ENCODE measurements at places on chromosomes 3 and 15. TPM values are rescaled to one million over a fixed set of nuclear protein-coding genes. Genes with fewer than 3 reads are reported as not detected.

The PGBD4 gene
- 4.9 TPM for total RNA-seq

The ERC2 gene
- total RNA-seq = not detected

- DNase-seq = no peak
These were observed 16.7 kb downstream of the TFG start for GRCh38 chr3:100725935-100726513.

- DNase-seq = no peak
These were observed 570.9 kb upstream of the IL12A start for GRCh38 chr3:159417761-159418160.

- DNase-seq = no peak
These were observed 353.3 kb upstream of the ARHGEF26 start for GRCh38 chr3:153767601-153768560.

DNA sequence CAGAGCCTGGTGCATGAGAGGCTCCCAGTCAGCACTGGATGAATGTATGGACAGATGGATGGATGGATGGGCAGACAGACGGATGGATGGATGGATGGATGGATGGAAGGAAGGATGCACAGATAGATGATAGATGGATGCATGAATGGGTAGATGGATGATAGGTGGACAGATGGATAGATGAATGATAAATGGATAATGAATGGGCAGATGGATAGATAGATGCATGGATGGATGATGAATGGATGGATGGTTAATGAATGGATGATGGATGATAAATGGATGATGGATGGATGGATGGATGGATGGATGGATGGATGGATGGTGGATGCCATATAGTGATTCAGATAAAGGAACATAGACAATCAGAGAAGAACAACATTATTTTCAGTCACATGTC lies 71.0 kb downstream of the SLC6A11 start:
- DNase-seq = no peak

GRCh38 chr3:151210676-151211381 lies 7.8 kb upstream of the GPR171 start:
- no peak for DNase-seq

GRCh38 chr3:195117978-195118581 lies 152.9 kb downstream of the XXYLT1 start:
- DNase-seq = no peak

DNA sequence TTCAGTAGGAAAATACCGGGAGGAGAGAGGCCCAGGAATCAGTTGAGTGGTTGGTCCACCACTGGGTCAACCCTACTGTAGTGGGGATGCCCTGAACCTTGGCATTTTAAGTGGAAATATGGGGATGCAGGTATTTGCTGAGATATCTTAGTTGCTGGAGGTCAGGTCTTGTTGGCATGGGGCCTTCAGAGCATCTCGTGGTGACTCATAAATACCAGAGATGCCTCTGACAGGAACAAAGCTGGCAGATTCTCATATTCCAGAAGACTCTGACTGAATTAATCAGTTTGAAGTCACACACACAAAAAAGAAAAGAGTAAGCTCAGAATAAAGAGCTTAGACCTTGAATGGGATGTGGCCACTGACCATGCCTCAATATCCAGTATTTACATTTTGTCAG lies 91.6 kb downstream of the CACNA2D3 start:
- DNase-seq = no peak

- no peak for DNase-seq
These were observed 61.4 kb upstream of the COL8A1 start for GRCh38 chr3:99576904-99577559.

- DNase-seq = peak; percentile 48
These were observed at the start of gene LEKR1 for GRCh38 chr3:156826144-156826895. Gene LEKR1 (plus strand): TSS chr3:156826353. CDS start chr3:156829330, 2,977 bp downstream.
